ENCODE measurements at places on chromosomes 12 and 14.

GRCh38 chr14:51086044-51086443 lies 8.9 kb downstream of the TRIM9 start:
- DNase-seq: no peak

DNA sequence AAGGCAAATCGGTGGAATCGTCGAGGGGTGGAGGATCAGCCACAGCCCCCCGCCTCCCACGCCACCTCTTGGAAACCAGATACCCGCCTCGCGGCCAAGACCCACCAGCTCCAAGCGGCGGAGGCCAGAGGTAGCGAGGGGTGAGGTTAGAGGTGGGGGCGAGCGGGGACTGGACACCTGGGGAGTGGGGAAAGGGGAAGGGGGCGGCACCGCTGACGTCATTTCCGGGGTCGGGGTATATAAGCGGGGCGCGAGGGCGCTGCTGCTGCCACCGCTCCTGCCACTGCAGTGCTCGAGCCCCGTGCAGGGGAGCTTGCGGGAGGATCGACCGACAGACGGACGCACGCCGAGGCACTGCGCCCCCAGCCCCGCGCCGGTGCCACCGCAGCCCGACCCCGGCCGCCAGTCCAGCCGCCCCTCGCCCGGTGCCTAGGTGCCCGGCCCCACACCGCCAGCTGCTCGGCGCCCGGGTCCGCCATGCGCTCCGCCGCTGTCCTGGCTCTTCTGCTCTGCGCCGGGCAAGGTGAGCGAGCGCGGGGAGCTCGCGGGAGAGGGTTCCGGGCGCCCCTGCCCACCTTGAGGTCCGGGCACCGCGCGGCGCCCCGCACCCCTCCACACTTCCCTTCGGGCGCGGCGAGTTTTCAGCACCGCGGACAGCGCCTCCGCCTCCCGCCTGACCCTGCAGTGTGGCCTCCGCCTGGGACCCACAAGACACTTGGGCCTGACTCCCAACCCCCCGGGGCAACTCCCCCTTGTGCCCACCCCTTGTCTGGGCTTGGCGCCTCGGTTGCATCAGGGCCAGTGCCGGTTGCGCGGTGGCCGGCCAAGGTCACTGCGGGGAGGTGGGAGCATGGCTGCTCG lies at the start of gene CHGA:
Gene CHGA, plus strand, starts transcription at position 268 of the 861 bp plus-strand sequence. Its CDS starts 210 bp downstream, at position 478.
- DNase-seq: peak; percentile 54

- no peak for DNase-seq
These were observed 11.9 kb downstream of the PLD4 start for GRCh38 chr14:104936361-104937155.

GRCh38 chr12:28652239-28652638 lies 462.0 kb downstream of the CCDC91 start:
- DNase-seq: no peak

DNA sequence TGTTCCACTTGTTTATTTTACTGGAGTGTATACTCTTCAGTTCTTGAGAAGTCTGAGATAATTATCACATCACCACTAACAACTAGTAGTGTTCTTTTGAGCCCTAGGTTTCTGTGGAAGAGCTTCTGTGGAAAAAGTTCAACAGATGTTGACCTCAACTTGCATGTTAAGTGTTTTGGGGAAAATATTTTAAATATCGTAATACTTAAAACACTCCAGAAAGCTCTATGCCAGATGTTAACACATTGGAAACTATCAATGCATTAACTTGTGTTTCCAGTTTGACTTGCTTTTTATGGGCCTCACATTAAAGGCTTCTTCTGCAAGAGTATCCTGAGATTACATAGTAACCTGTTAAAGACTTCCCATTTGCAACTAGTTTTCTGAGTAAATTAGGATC lies 173.1 kb downstream of the DUSP6 start:
- DNase-seq: no peak

DNA sequence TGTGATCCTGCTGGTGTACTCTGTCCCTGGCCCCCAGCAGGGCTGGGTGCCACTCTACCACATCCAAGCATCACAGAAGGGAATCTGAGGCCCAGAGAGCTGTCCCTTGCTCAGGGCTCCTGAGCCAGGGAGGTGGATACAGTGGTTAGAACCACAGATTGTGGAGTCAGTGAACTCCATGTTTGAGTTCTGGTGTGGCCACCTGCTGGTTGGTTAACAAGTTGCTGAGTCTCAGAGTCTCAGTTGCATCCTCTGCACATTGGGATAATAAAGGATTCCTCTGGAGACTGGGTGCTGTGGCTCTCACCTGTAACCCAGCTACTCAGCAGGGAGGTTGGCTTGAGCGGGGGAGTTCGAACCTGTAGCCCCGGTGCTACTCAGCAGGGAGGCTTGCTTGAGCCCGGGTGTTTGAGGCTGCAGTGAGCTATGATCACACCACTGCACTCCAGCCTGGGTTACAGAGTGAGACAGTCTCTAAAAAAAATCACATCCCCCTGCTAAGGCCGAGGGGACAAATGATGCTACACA lies 39.4 kb downstream of the MVK start:
- peak; percentile 56 for DNase-seq

- DNase-seq: no peak
These were observed 21.7 kb upstream of the TEAD4 start for GRCh38 chr12:2937500-2937899.

GRCh38 chr14:26925876-26926584 lies 328.2 kb upstream of the NOVA1 start:
- DNase-seq: no peak

DNA sequence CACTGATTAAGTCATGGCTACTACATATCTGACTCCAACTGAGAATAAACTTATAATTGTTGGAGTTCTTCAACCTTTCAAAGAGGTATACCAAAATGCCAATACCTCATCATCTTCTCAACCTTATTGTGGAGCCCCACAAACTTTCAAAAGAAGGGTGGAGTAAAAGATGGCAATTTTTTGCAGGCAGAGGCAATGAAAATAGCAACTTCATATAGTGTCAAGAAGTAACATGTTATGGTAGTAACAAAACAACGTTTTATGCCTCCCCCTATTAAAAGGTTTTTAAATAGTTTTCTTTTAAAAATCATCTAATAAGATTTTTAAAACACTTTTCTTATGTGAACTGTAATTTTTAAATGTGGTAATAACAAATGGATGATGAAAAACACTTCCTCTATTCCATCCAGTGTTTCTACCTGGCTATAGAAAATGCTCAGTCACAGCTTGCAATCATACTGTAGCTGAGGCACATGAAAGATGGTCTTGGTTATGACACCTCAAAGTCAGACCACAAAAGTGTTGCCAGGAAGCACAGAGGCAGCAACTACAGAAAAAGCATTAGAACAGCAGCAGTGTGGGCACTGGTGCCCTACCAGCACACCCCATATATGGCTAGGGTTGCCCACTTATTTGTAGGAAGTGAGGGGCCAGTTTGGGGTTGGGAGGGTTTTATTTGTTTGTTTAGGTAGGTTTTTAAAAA lies 7.0 kb downstream of the PPP1R12A start:
- no peak for DNase-seq

DNA sequence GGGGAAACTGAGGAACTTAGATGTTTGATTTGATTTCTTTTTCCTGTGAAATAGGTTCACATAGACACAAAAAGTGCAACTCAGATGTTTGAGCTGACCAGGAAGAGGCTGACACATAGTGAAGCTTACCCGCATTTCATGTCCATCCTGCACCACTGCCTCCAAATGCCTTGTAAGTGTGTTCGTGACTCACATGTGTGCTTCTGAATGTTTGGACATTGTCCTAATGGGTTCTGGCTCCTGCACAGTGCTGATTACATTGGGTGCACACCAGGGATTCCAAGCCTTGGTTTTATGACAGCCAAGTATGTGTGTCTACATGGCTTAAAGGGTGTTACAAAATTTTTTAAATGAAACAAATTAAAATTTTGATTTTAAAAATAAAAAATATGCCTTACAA lies 137.4 kb downstream of the DAAM1 start:
- DNase-seq: no peak

GRCh38 chr12:92141591-92142121 lies 4.0 kb downstream of the BTG1 start:
- no peak for DNase-seq

- no peak for DNase-seq
These were observed 16.7 kb upstream of the AQP2 start for GRCh38 chr12:49933796-49934195.

GRCh38 chr14:35987731-35988130 lies 161.6 kb downstream of the BRMS1L start:
- DNase-seq: no peak

DNA sequence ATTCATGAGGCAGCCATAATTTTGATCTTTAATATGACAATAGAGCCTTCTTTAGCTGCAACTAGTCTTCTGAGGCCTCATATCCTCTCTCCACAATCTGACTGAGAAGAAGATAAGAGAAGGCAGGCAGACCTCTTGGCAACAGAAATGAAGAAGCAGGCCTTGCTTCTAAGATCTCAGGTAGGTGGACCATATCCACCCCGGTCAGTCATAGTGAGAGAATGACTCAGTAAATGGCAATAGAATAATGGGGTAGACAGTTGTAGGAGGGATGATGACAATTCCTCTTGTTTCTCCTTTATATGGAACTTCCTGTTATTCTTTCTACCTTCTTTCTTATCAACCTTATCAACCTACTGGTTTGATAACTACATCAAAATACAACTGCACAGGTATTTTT lies 246.7 kb upstream of the G2E3 start:
- no peak for DNase-seq

GRCh38 chr12:116332705-116333380 lies 55.4 kb upstream of the MED13L start:
- no peak for DNase-seq

- DNase-seq: peak; percentile 60
These were observed 135.7 kb downstream of the PPM1H start for GRCh38 chr12:62799126-62799736.

DNA sequence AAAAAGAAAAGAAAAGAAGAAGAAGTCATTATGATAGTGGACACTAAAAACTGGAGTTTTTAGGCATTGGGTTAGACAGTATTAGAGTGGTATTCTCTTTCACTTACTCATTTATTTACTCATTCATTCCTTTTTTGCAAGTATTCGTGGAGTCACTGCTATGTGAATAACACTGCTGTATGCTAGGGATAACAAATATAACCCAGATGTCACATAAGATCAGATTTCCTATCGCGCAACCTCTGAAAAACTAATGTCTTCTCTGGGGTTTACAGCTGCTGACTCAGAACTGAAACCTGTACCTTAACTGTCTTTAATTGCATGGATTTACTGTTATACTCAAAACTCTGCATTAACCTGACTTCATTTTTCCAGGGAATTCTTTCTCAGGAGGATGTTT lies 353.7 kb downstream of the LRIG3 start:
- no peak for DNase-seq

DNA sequence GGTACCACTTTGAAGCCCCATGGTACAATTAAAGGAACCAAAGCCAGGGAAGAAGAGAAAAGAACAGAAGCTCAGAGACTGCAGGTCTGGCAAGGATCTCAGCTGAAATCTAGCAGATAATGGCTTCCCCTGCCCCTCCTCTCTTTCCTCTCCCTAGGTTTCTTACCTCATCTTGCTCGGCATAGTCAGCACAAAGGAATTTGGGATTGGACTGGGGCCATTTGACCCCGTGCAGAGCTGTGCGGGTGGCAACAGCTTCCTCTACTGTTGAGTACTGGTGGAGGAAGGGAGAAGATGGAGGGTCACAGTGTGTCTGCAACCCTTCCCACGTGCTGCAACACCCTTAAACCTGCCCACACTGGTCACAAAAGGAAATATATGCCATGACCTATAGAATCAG lies 4.7 kb upstream of the CDH24 start:
- DNase-seq: peak; percentile 83

DNA sequence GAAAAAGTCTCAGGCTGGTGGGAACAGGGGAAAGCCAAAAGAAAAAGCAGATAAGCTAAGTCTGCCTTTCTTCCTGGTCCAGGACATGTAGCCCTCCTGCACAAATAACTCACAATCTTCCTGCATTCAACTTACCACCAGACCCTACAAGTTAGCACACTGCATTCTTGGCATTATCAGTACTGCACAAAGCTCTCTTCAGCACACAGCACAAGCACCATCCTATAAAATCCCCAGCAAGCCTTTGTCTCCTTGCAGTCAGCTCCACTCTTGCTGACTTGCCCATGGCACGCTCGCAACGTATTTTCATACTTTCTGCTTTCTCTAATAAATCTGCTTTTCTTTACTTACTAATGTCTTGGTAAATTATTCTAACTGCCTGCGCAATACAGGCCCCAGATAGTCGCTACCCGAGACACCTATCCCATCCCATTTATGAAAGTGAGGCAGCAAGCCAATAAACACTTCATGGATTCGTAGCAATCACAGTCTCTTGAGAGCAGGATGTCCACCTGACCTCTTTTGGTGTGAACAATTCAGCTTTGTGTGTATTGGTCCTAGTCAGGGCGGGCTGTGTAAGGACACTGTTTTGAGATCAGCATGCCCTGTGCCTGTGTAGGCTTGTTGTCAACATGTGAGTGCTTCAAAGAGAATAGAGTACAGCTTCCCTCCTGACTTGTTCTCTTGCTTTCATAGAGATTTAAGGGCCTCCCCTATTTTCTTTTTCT lies 49.0 kb downstream of the TMEM117 start:
- no peak for DNase-seq

GRCh38 chr12:110741341-110742095 lies 1.2 kb downstream of the PPP1CC start:
- DNase-seq: no peak

GRCh38 chr14:30084811-30085210 lies 157.2 kb upstream of the PRKD1 start:
- no peak for DNase-seq

DNA sequence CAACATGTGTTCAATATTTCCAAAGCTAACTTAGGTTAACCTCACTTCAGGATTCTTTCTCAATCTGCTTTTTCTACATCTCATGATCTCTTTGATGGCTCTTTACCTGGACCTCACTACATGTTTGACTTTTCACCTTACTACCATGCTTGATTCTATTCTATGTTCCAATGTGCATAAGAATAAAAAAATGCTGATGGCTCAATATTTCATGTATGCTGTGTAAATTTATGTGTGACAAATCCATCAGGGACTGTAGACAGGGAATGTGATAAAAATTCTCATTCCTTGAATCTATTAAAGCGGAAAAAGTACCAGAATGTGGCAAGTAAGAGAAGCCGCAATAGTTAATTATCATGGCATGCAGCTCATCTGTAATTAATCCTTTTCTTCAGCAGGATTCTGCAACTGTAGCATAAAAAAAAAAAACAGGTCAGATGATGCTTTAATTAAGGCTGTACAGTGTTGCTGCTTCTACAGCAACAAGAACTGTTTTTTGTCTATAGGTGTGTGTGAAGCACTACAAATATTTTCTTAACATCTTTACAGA lies 276.9 kb upstream of the PRKD1 start:
- no peak for DNase-seq
